Fibroblast of lung (primary cell): ENCODE measurements at places on chromosomes 5 and 9. TPM values are rescaled to one million over a fixed set of nuclear protein-coding genes. Genes with fewer than 3 reads are reported as not detected.

GRCh38 chr5:100448111-100448528 lies 87.1 kb upstream of the FAM174A start:
- DNase-seq = peak; percentile 19

DNA sequence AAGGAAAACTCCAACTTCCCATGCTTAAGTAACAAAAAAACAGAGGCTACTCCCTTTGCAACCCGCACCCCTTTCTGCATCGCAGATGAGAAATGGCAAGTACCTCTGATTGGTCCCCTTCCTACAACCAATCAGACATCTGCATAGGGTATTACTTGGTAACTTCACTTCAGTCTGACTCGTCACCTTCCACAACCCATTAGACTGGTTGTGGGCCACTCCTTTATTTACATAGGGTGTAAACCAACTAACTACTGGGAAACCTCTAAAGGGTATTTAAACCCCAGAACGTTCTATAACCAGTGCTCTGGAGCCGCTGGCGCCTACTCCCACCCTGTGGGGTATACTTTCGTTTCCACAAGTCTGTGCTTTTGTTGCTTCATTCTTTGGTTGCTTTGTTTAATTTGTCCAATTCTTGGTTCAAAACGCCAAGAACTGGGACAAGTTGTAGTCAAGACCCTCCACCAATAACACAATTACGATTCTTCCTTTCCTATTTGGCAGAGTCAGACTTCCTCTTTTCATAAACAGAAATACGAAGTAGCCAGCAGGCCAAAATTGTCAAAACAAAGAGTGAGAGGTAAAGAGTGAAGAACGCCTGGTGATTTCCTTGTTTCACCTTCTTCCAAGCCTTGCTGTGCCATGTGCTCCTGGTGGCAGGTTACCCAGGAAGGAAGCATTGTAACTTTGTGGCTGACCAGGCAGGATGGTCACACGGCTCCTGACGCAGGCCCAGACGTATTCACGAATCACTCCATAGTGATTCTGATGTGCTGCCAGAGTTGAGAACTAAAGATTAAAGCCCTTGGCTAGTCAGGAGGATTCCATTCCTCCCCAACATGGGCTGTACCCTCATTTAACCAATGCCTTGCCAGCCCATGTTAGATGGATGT lies 477.4 kb downstream of the ARHGEF28 start:
- peak; percentile 22 for DNase-seq

Gene CHSY3
- total RNA-seq = 0.99 and 1.3 TPM in 2 replicates

Gene TRAPPC13
- 23.9 and 34.8 TPM in 2 replicates for total RNA-seq

DNA sequence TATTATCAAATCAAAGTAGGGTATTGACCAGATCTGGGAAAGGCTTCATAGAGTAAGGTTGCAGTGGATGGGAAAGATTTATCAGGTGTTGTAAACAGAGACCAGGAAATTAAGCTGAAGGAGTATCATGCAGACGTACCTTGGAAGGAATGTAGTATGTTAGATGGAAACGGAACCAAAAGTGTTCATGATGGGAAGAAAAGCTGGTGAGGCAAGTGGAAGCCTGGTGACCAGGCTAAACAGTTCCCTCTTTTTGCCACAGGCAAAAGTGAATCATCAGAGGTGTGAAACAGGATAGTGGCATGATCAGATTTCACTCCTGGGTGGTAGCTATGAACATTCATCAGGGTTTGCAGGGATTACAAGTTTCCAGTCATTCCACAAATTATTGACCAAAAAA lies 780.1 kb upstream of the DMAC1 start:
- DNase-seq = no peak

GRCh38 chr5:76341651-76342334 lies 61.3 kb upstream of the IQGAP2 start:
- DNase-seq = no peak

DNA sequence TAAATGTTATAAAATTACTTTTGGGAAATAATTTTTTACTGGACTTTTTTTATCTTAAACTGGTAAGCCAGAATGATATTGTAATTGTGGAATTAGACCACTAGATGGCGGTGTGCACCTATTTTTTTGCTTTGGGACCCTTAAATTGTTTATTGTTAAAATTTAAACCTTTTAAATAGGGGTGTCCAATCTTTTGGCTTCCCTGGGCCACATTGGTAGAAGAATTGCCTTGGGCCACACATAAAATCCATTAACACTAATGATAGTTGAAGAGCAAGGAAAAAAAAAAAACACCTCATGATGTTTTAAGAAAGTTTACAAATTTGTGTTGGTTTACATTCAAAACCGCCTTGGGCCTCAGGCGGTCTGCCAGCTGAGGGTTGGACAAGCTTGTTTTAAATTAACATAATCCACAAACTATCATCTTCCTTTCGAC lies 28.4 kb upstream of the GADD45G start:
- peak; percentile 13 for DNase-seq

Gene PCDHA7
- 0.26 and 2.1 TPM in 2 replicates for total RNA-seq

DNA sequence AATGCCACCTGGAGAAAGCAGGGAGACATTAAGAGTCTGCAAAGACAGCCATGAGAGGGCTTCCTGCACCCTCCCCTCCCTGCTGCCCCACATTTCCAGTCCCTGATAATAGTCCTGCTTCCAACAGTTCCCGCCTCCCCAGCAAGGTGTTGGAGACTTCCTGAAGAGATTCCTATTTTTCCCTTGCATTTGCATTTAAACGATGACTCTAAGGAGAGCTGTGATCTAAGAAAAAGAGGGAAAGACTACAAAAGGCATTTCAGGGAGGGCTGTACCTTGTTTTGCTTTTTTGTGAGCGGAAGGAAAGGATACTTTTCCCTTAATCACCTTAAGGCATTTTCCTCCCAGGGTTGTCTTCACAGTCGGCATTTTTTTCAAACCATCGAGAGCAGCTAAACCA lies 62.1 kb downstream of the GAS1 start:
- no peak for DNase-seq

Gene CAMK4
- 0.77 and 0.83 TPM in 2 replicates for total RNA-seq

DNA sequence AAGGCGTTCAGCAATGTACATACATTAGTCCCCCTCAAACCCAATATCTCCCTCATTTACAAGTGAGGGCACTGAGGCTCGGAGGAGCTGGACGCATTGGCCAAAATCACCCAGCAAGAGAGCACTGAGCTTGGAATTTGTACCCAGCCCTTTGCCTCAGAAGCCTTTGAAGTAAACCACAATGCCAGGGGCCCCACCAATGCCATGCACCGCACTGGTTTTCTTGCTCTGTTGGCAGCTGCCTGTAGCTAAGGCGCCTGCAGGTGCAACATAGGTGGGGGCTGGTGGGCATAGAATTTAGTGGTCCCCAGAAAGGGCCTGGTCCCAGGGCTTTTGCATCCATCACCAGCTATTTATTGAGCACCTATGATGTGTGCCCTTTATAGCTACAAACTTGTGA lies 37.3 kb upstream of the FUBP3 start:
- DNase-seq = no peak

GRCh38 chr5:10904862-10905432 lies 143.9 kb upstream of the DAP start:
- DNase-seq = no peak

DNA sequence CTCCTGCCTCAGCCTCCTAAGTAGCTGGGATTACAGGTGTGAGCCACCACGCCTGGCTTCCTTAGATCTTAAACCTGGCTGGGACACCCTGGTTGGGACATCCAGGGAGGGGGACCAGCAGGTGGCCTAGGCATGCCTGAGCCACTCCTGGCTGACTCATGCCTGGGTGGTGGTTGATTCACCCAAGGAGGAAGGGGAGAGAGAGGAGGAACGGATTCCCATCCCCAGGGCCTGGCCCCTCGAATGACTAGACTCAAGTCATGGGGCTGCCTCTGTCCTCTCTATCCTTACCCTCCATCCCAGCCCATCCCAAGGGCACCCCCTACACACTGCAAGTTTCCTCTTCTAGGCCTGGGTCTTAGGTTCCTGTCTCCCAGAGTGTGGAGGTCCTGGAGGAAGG lies 12.7 kb downstream of the EEIG1 start:
- peak; percentile 80 for DNase-seq

Gene FOXD4L3
- total RNA-seq = under 0.01 TPM in 1 of 2 replicates, not detected in the other

- DNase-seq = peak; percentile 44
Observed at GRCh38 chr9:124242331-124243194, 15.2 kb upstream of the NEK6 start.

- DNase-seq = peak; percentile 84
Observed at GRCh38 chr5:74326571-74327338, 313.8 kb downstream of the ENC1 start.

DNA sequence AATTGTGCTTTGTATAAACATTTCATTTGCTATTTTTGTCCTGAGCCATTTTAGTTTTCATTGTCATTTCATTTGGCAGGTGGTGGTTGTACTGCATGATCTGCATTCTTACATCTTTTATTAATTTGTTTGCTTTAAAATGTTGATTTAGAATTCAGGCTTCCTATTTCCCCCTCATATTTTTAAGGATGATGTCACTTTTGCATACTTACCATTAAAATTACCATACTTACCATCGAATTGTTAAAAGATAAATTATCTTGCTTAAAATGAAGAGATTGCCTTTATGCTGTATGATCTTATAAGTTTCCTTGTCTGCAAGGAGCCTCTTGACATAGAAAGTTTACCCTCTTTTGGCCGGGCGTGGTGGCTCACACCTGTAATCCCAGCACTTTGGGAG lies 31.1 kb downstream of the DIMT1 start:
- DNase-seq = no peak

DNA sequence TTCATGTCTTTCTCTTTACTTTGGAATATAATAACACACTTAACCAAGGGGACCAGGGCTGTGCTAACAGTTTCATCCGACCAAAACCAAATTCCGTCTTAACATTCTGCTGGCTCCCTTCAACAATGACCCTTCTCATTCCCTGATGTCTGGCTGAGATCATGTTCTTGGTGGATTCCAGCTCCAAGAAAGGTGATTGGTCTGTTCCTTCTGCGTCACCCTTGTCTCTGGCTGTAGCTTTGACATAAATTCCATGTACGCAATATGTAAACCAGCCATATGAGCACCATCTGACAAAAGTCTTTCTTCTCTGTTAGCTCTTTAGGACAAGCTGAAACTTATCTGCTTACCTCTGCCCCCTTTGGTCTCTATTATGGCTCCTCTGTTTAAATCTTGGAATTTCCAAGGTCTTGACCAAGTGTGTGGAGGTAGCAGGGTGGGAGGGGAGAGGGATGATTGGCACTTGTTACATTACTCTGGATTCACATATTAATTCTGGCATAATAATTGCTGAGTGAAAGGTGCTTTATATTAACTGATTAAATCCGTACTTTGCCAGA lies 45.7 kb upstream of the HSD17B4 start:
- no peak for DNase-seq

- DNase-seq = no peak
Observed at GRCh38 chr9:32811246-32811645, 27.9 kb downstream of the TMEM215 start.

Gene INSL4
- total RNA-seq = not detected in 2 replicates

DNA sequence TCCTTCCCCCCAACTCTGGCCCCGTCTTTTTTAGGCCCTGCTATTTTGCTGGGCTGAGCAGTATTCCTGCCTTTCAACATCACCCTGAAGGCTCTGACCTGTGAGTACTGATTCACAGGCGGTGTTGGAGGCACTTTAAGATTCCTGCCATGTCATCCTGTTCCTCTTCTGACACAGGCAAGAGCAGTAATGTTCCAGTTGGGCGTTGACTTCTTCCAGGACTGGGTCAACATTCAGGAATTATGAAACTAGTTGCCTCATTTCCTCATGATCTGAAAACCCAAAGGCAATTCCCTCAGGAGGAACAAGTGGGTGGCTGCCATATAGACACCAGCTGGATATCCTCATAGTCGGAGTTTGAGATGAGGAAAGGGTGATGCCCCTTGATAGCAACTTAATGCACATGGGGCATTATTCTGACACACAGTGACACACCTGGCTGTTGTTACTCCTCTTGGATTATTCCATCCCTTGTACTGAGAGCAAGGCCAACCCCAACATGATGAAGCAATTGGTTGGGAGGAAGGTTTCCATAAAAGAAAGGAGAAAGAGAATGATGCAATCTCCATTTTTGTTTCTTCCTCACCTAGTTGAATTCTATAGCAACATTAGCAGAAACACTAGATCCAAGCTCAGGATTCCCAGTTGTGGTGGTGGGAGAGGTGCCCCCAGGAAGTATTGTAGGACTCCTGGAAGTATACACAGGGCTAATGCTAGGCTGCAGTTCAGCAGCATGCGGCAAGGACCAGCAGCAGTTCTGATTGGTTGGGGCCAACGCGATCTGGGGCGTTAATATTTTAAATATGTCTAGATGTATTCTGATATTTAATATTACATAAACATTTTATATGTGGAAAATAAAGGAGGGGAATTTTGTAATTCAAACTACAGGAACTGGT lies 19.6 kb upstream of the GLRX start:
- peak; percentile 93 for DNase-seq

DNA sequence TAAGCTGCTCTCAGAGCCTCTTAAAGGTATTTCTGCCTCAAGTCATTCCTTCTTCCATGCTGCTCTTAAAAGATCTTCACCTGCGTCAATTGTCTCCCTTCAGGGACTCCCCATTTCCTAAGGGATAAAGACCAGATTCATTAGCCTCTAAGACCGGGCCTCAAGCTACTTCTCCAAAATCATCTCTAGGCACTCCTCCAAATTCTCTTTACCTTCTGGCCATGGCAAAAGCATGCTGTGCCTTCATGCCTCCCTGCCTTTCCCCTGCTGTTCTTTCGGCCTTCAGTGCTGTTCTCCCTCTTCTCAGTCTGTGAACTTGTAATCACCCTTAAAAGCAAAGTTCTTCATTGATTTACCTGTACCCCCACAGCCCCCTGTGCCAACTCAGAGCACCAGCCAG lies 4.4 kb downstream of the TMOD1 start:
- DNase-seq = no peak

DNA sequence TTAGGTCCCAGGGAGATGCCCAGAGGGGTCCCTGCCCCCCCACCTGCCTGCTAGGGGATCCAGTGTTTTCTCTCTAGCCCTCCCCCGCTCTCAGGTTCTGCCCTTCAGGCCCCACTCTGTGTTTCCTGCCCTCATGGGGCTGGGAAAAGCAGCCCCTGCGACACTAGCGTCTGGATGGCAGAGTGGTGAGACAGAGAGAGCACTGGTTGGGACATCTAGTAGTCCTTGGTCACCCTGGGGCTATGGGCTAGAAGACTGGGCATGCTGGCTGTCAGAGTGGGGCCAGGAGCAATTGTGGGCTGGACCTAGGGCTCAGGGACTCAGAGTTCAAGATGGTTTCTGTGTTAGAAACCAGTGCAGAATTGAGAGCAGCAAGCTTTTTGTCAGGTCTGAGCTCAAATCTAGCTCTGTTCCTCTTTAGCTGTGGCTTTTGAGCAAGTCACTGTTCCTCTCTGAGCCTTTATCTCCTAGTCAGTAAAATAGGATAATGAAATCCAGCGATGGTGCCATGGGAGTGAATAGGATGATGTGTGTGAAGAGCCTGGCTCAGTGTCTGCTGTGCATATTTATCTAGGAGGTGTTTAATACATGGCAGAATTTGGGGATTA lies 39.0 kb downstream of the RGS3 start:
- DNase-seq = no peak
